CD4-positive, alpha-beta T cell treated with Interleukin-6 for 4 hours (primary cell): ENCODE measurements at places on chromosomes 3 and 15.

DNA sequence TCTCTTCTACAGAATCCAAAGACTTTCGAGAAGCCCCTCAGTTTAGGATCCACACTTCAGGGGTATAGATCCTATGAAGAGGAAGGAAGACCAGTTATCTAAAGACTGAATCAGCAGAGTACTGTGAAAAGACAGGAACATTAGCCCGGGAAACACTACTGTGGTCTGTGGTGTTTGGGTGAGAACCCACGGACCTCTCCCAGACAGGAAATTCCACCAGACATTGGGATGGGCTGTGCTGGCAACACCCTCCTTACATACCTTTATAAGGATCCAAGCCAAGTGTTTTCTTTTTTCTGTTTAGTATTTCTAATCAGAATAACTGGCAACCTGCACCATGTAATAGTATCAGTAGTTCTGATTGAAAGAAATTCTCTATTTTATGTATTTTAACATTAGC lies 14.1 kb downstream of the TMEM207 start:
- no peak for DNase-seq

- no peak for DNase-seq
Observed at GRCh38 chr3:152323834-152324233, 55.1 kb downstream of the MBNL1 start.

GRCh38 chr3:151074256-151074655 lies 11.2 kb upstream of the MED12L start:
- no peak for DNase-seq

GRCh38 chr3:46892285-46893145 lies 15.0 kb downstream of the PTH1R start:
- DNase-seq, result no peak

DNA sequence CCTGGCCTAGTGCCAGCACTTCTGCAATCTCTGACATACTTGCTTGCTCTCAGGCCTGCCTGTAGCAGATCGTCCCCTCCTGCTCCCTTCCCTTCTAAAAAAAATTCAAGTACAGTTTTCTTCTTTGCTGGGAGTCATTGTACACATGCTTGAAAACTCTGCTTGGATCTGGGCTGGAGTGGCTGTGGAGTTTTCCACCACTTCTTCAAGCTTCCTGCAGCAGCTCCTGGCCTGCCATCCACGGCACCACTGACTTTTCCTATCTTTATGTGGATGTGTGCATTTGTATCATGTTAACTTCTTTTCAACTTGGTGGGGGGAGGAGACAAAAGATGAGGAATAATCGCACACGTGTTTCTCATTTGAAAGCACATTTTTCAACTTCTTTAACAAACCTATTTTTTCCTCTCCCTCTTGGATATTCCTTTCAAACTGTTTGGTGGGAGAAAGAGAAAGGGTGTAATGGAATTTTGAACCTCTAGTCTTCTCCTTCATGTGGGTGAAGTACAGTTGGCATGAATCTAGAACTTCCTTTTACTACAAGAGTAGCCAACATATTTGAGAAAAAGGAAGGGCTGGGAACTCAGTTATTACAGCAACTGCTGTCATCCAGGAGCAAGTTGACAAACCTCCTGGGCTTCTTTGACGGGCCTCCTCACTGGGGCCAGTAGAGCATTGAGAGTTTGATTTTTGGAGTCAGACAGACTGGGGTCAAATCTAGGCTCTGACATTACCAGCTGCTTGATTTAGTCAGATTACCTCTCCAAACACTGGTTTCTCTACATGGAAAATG lies 61.2 kb upstream of the LRTM1 start:
- no peak for DNase-seq
